ENCODE measurements at places on chromosomes 5 and 9. TPM values are rescaled to one million over a fixed set of nuclear protein-coding genes. Genes with fewer than 3 reads are reported as not detected.

DNA sequence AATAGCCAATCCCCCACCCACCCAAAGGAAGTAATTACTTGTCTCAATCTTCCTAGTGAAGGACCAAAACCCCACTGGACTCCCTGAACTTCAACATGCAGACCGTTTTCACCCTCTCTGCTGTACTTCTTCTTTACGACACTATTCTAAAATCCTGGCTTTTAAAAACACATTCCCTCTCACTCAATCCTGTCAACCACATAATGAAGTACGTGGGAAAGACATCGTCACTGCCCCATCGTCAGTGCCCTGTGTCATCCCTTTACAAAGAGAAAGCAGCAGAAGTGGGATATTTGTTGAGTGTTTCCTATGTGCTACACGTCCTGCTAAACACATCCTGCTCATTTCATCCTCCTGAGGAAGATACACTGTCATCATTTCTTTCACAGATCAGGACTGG lies 54.2 kb downstream of the MAPKAP1 start:
- DNase-seq, result no peak

DNA sequence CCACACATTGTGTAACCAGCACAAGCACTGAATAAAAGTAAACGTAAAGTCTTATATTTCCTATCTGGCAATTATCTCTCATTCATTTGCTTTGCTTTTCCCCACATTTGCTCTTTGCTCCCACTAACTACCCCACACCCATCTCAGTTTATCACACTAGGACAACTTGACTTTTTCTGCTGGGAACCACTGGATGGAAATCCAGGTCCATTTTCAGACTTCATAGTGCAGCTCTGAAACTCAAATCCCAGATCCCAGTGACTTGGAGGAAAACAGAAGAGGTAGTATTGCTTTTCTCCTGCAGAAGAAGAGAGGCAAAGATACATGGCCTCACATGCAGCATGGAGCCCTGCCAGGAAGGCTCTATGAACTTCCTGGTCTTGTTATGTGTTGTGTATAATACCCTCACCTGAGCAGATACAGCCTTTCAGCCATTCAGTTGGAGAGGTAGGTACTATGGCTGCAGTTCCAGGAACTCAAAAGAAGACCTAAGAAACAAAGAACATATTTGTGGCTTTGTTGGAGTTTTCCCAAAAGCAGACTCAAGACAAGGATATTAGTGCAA lies 90.0 kb upstream of the NIPBL start:
- no peak for DNase-seq

- DNase-seq, result no peak
These were observed 138.6 kb upstream of the RASA1 start for GRCh38 chr5:87129046-87129445.

- no peak for DNase-seq
These were observed 58.6 kb downstream of the STARD4 start for GRCh38 chr5:111453747-111454146.

GRCh38 chr5:175025077-175025476 lies 300.7 kb downstream of the MSX2 start:
- no peak for DNase-seq

- DNase-seq, result no peak
These were observed 375.7 kb downstream of the CAAP1 start for GRCh38 chr9:26516773-26517343.

GRCh38 chr9:20302197-20302596 lies 320.1 kb downstream of the MLLT3 start:
- no peak for DNase-seq

CLIC3 gene
- 0.82 TPM for total RNA-seq

GRCh38 chr9:93460689-93461413 lies 7.5 kb upstream of the FAM120AOS start:
- no peak for DNase-seq

RNF183 gene
- total RNA-seq, result 1.4 TPM

DNA sequence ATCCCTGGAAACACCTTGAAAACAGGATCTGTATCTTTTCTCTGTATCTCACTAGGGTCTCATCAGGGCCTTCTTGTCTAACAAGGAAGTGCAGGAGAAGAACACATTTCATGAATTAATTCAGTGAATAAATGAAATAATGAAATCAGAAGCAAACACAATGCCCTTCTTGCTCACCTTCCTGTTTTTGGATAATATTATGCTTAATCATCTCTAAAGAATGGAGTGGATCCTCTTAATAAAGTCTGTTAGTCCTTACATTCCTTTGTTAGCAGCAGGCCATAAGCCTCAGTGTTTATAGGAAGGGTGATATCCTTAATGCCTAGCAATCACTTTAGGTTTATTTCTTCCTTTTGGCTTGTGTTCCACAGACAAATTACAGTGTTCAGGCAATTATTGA lies 837.1 kb upstream of the SEMA6A start:
- DNase-seq, result no peak

DNA sequence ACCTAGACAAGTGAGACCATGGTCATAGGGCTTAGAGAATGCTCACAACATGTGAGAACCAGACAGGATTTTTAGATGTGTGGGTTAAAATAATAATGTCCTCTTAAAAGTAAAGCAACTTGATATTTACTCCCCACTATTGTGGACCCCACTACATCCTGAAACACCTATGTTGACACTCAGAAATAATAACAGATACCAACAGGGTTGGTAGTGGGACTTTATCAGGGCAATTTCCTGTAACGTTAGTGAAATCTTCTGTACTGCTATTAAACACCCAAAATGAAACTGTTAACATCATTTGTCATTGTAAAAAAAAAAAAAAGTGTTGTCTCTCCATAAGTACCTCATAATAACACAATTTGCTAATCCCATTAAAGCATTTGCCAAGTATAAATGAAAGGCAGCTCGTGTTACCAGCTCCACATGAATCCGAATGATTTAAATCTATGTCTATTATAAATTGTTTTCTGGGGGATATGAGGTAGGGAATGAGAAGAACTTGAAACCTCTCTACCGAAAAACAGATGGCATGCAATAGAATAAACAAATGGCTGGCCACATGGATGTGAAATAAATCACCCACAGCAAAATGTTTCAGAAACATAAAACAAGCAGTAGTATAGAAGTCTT lies 285.9 kb downstream of the ARHGEF28 start:
- no peak for DNase-seq

Measured in mucosa of descending colon (tissue), 3 donors.